ENCODE measurements at places on chromosomes 3 and 15.
A peak's percentile ranks its signal among the peaks of the same experiment; 100 is the strongest.

DNA sequence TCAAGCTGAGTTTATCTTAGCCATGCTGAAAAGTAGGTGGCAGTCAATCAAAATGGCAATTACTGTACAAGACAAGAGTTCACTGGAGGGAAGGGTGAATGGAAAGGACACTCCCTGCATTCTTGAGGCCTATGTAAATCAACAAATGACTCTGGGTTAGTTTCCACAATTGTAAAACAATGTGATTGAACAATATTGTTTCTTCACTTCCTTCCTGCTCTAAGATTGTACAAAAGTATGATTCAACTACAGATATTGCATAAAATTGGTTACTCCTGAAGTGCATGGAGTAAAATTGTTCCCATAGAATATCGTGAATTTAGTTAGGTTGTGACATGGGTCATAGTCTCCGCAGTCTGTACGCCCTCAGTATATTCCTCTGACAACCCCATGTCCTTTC lies 277.6 kb downstream of the LPP start:
- DNase-seq = no peak

DNA sequence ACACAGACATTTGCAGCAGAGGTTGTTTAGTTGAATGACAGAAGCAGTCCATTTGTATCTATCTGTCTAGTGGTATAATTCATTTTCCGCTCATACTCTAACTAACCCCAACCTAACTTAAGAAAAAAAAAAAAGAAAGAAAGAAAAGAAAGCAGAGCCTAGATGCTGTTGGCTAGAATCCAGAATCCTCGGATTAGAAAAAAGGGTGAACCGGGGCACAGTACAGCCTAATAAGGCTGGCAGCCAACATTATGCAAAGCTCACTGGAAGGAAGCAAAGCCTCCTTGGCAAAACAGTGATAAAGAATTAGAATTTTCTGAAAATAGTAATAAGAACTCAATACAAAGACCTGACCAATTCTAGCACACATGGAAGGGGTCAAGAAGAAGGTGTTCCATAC lies 640.8 kb downstream of the TUSC7 start:
- no peak for DNase-seq

- no peak for DNase-seq
Measured at GRCh38 chr3:76222201-76222600, 436.9 kb upstream of the ZNF717 start.

DNA sequence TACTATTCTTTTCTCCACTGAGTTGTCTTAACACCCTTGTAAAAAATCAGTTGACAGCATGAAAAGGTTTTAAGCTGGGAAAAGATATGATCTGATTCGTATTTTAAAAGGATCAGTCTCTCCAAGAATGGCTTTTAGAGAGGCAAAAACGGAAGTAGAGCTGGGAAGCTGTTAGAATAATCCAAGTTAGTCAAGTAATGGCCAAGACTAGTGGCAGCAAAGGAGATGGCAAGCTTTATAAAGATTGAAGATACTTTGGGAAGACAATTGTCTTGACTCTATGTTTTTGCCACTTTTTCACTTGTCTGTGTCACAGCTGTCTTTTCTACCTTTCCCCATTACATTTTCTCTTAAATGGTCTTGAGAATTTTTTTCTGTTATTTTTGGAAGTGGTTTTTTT lies 243.5 kb upstream of the MANF start:
- no peak for DNase-seq

- peak; percentile 82 for DNase-seq
Measured at GRCh38 chr3:137970914-137971831, 38.8 kb upstream of the CLDN18 start.

All from sciatic nerve (tissue), 2 donors.